HuH-7 (cell line): ENCODE measurements at places on chromosomes 7 and 10.

- DNase-seq: no peak
Observed at GRCh38 chr7:144384555-144385245, 18.8 kb downstream of the NOBOX start.

GRCh38 chr7:112411186-112411795 lies 39.0 kb upstream of the IFRD1 start:
- DNase-seq: no peak

GRCh38 chr10:37856881-37857286 lies 526 bp downstream of the ZNF248 start:
- peak; percentile 18 for DNase-seq

GRCh38 chr10:29011516-29011915 lies 277.4 kb upstream of the LYZL1 start:
- DNase-seq: no peak

DNA sequence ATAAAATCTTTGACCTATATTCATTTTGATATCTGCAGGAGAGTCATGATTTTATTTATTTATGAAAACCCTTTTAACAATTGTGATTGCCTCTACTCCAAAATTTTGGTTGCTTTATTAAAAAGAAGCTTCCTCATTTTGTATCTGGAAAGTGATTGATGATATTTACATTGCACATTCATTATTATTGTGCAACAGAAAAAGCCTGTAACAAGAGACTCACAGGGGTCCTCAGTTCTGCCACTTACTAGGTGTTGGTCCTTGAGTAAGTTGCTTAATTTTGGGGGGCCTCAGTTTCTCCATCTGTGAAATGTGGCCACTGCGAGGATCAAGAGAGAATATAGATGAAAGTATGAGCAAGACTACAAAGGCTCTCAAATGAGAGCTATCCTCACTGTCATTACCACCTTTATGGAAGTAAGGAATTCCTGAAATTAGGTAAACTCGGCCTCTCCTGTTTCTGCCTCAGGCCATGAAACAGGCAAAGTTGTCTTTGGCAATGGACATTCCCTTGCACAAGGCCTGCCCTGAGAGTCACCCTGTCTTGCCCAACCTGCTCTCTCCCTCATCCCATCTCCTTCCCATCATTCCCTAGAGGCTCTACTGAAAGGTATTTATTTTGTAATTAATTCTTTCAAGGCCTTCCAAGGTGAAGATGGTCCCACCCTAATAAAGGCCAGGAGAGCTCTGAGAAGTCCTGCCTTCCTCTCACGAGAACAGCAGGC lies 66.1 kb upstream of the ABLIM1 start:
- no peak for DNase-seq

- DNase-seq: no peak
Observed at GRCh38 chr10:92857904-92858514, 9.7 kb downstream of the EXOC6 start.
